ENCODE measurements at places on chromosomes 11 and 22. TPM values are rescaled to one million over a fixed set of nuclear protein-coding genes. Genes with fewer than 3 reads are reported as not detected.

THY1 gene
- not detected for total RNA-seq

KRTAP5-8 gene
- not detected for total RNA-seq

PRG3 gene
- not detected for total RNA-seq

DCHS1 gene
- 2.1 TPM for total RNA-seq

BATF2 gene
- total RNA-seq, result 1.2 TPM

TLCD5 gene
- 0.86 TPM for total RNA-seq

FOLR1 gene
- total RNA-seq, result not detected

SAA4 gene
- total RNA-seq, result not detected

SLC35C1 gene
- total RNA-seq, result 20.2 TPM

ZNF215 gene
- total RNA-seq, result 0.91 TPM

- no peaks in the 10 kb centered on the region for H3K36me3 ChIP-seq
- no peak for DNase-seq
- peaks cover 1% of the 10 kb centered on the region for H3K4me1 ChIP-seq
- H3K4me3 ChIP-seq, result no peak overlapping the region
- no peaks in the 10 kb centered on the region for H3K27me3 ChIP-seq
- no peak overlapping the region for H3K27ac ChIP-seq
Observed at GRCh38 chr11:17905477-17905876, 107.4 kb downstream of the SERGEF start.

DNA sequence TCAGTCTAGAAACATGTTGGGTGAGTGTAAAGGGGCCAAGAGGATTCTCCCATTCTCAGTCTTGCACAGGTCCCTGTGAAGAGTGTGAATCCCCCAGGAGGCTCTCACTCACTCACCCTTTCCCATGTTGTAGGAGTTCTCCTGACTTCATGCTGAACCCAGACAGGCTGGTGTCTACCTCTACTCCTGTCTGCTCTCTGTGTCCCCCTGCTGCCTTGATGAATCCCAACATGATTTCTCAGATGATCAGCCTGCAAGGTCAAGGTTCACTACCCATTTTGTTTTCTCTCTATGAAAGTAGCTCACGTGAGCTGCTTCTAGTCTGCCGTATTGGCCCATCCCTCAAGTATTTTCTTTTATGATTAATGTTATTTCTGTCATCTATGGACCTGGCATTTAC is 500.6 kb downstream of the ETS1 start:
- H3K36me3 ChIP-seq, result peaks cover 22% of the 10 kb centered on the region
- DNase-seq, result no peak
- peaks cover 4% of the 10 kb centered on the region for H3K4me1 ChIP-seq

- peaks cover 22% of the 10 kb centered on the region for H3K4me1 ChIP-seq
- peak overlapping the region; percentile 94 for H3K27ac ChIP-seq
- H3K4me3 ChIP-seq, result peak overlapping the region; percentile 89
- H3K36me3 ChIP-seq, result peaks cover 17% of the 10 kb centered on the region
- H3K27me3 ChIP-seq, result no peaks in the 10 kb centered on the region
- DNase-seq, result no peak
Observed at GRCh38 chr22:35257002-35257320, 332 bp upstream of the HMGXB4 start.

GRCh38 chr11:34292111-34292510 is 65.7 kb downstream of the ABTB2 start:
- H3K36me3 ChIP-seq, result no peaks in the 10 kb centered on the region
- peaks cover 17% of the 10 kb centered on the region for H3K27me3 ChIP-seq
- no peak overlapping the region for H3K4me3 ChIP-seq
- H3K4me1 ChIP-seq, result no peaks in the 10 kb centered on the region
- DNase-seq, result no peak

DNA sequence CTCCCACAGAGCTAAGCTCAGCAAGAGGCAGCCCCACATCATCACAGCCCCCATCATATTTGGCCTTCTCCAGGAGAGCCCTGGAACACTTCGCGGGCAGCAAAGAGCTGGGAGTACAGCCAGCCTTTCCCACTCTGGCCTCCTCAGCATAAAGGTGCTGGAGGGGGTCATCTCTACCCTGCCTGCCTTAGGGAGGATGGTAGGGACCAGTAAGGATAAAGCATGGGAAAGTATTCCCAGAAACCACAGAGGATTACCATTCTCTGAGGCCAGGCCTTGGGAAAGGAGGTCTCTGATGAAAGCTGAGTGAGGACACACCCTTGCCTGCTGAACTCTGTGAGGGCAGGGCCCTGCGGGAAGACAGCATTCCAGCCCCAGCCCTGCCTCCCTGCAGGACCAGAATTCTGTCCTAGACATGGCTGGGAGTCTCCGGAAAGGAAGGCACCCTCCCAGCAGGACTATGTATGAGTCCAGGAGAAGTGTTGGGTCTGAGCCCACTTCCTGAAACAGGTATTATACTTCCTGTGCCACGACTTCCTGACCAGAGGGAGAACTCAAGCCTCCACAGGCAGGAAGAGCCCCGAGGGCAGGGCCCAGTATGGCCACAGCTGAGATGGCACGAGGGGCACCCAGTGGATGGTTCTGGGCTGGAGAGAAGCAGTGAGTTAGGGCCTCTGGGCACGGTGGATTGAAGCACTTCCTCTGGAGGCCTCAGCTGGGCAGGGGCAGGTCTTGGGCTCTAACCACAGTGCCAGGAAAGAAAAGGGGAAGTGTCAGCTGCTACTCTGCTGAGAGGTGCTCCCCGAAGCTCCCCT is 12.9 kb upstream of the CASTOR1 start:
- H3K4me3 ChIP-seq, result peak overlapping the region; percentile 56
- H3K27me3 ChIP-seq, result no peaks in the 10 kb centered on the region
- peak overlapping the region; percentile 81 for H3K27ac ChIP-seq
- peaks cover 76% of the 10 kb centered on the region for H3K4me1 ChIP-seq
- DNase-seq, result no peak

- peaks cover 3% of the 10 kb centered on the region for H3K27me3 ChIP-seq
- DNase-seq, result no peak
- no peak overlapping the region for H3K27ac ChIP-seq
- H3K4me3 ChIP-seq, result no peak overlapping the region
- H3K4me1 ChIP-seq, result no peaks in the 10 kb centered on the region
Observed at GRCh38 chr11:78656984-78657383, 82.3 kb upstream of the NARS2 start.

DNA sequence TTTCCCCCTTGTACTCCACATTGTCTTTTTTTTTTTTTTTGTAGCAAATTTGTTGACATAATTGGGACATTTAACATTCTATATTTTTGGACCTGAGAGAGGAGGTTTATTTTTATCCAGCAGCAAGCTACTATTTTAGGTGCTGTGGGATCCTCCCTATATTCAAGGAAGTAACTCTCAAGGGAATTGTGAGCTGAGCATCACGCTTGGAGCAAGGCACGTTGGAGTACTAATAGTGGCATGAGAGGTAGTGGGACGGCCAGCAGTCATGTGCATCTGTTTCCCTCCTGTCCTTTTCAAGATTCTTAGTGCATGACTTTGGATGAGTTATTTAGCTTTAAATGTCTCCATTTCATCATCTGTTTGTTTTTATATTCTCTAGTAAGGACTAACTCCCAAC is 52.3 kb downstream of the EXT2 start:
- no peak for DNase-seq
- no peak overlapping the region for H3K27ac ChIP-seq
- no peak overlapping the region for H3K4me3 ChIP-seq

DNA sequence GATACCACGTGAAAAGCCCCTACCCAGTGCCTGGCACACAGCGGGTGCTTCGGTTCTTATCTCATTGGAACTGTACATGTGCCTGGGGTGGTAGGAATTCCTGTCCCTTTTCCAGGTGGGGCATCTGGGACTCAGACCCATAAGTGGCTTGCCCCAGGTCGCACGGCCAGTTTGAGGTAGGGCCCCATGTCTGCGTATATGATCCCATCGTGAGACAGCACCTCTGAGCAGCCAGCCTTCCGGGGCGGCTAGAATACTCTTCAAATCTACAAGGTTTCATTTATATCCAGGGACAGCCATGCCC is 33.5 kb upstream of the SMIM38 start:
- DNase-seq, result no peak
- no peaks in the 10 kb centered on the region for H3K36me3 ChIP-seq
- H3K27ac ChIP-seq, result no peak overlapping the region
- no peak overlapping the region for H3K4me3 ChIP-seq
- H3K27me3 ChIP-seq, result no peaks in the 10 kb centered on the region
- peaks cover 13% of the 10 kb centered on the region for H3K4me1 ChIP-seq

DNA sequence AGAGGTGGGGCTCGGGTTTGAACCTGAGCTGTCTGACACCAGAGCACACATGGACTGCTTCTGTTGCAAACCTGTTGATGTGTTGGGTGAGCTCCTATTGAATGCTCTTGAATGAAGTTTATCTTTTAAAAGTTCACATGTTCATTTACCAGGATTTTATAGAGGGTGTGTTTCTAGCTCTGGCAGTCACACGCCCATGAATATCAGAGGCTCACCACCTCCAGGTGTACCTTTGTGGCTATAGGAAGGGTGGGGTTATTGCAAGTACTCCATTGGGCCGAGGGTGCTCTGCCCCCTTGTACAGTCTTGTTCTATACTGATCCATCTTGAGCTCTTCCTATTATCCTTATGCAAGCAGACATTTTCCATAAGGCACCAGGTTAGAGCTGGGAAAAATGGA is 9.2 kb downstream of the ENDOD1 start:
- no peaks in the 10 kb centered on the region for H3K27me3 ChIP-seq
- H3K27ac ChIP-seq, result no peak overlapping the region
- no peak for DNase-seq
- H3K4me3 ChIP-seq, result no peak overlapping the region
- H3K36me3 ChIP-seq, result peaks cover 55% of the 10 kb centered on the region

- peak overlapping the region; percentile 89 for H3K4me3 ChIP-seq
- peak; percentile 84 for DNase-seq
- no peaks in the 10 kb centered on the region for H3K36me3 ChIP-seq
- peaks cover 16% of the 10 kb centered on the region for H3K27me3 ChIP-seq
- peak overlapping the region; percentile 94 for H3K27ac ChIP-seq
- H3K4me1 ChIP-seq, result peaks cover 10% of the 10 kb centered on the region
Observed at GRCh38 chr22:36977401-36977861, 41.8 kb downstream of the TST start.

DNA sequence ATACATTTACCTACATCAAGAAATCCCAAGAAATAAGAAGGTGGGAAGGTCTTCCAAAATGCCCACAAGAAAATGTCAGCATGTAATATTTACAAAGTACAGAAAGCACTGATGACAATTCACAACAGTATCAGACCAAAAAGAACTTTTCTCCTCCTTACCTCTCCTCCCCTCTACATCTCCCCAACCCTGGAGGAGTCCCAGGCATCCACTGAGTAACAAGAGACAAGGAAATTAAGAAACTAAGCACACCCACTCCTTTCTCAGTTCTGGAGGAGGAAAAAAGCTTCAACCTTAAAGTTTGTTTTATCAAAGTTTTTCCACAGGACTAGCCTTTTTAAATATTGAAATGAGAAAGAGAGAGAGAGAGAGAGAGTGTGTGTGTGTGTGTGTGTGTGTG is 2.0 kb upstream of the SERGEF start:
- no peaks in the 10 kb centered on the region for H3K36me3 ChIP-seq
- peak overlapping the region; percentile 22 for H3K4me3 ChIP-seq
- H3K4me1 ChIP-seq, result peaks cover 27% of the 10 kb centered on the region
- no peak for DNase-seq

- DNase-seq, result peak; percentile 81
- H3K27me3 ChIP-seq, result no peaks in the 10 kb centered on the region
- no peak overlapping the region for H3K27ac ChIP-seq
- H3K4me3 ChIP-seq, result no peak overlapping the region
Observed at GRCh38 chr22:50148991-50149721, 21.4 kb upstream of the PANX2 start.

- no peak for DNase-seq
- H3K27me3 ChIP-seq, result peaks cover 3% of the 10 kb centered on the region
- H3K36me3 ChIP-seq, result no peaks in the 10 kb centered on the region
- H3K4me3 ChIP-seq, result peak overlapping the region; percentile 85
Observed at GRCh38 chr11:12110714-12111548, 541 bp downstream of the MICAL2 start.

DNA sequence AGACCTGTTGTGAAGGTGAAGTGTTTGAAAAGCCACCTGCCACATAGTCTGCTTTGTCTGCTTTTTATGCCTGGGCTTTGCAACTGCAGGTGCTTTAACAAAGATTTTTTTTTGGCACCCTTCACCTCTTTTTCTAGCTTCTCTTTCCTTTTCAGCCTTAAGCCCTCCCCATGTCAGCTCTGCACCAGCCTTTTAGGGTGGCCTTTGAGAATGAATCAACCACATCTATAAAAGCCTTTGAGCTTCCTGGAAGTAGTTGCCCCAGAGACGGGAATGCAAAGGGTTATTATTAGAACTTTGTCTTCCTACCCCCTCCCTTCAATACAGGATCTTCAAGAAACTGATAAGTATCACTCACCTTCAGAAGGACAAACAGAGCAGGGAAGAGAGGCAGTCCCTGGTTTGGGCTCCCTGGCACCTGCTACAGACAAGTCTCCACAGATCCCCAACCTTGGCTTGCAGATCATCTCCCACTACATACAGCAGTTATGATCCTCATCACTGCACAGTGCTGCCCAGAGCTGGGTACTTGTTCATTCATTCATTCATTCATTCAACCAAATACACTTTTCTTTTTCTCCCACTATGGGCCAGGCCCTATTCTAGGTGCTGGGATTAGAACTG is 8.0 kb downstream of the PVALB start:
- peak overlapping the region; percentile 79 for H3K27ac ChIP-seq
- DNase-seq, result no peak
- peak overlapping the region; percentile 74 for H3K4me3 ChIP-seq
- no peaks in the 10 kb centered on the region for H3K36me3 ChIP-seq

DNA sequence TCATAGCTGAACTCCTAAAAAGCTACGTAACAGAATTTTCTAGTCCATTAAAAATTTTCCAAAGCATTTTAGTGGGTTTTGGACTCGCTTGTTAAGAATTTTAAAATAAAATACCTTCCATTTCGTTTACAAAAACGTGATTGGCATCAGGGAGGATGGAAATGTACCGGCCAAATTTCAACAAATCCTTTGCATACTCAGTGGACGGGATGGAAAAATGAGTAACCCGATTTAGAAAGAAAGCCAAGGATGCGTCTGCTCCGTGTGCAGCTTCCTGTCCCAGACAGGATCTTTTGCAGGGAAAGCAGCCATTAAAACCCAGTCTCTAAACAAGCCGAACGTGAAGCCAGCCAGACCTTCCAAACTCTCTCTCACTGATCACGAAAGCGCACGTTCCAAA is 15.6 kb downstream of the TMEM184B start:
- DNase-seq, result no peak
- no peak overlapping the region for H3K4me3 ChIP-seq
- H3K27ac ChIP-seq, result no peak overlapping the region
- H3K4me1 ChIP-seq, result peaks cover 2% of the 10 kb centered on the region
- H3K27me3 ChIP-seq, result no peaks in the 10 kb centered on the region
- no peaks in the 10 kb centered on the region for H3K36me3 ChIP-seq

DNA sequence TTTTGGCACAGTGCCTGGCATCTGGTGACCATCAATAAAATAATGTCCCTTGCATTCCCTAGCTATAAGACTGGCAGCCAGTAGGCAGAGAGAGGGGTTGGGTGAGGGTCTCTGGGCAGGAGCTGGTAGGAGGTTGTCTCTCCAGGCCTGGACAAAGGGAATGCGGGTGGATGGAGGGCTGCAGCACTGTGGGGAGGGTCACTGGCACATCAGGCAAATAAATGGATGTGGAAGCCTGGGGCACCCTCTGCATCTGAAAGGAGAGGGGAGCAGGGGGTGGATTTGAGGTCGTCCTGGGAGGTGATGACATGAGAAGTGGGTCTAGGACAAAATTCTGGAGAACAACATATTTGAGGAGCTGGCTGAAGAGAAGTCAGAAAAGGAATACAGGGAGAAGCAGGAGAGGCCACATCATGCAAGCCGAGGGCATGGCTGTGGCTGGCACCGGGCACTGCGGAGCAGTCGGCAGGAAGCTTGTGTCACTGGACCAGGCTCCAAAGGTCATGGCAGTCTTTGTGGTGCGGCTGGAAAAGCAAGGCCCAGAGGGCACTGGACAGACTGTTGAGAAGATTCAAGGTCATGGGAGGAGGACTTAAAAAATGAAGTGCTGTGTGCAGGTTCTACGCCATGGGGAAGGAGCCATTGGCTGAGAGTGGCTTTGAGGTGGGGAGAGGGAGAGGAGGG is 36.5 kb upstream of the THY1 start:
- H3K27me3 ChIP-seq, result peaks cover 35% of the 10 kb centered on the region
- H3K27ac ChIP-seq, result no peak overlapping the region
- no peak for DNase-seq
- no peaks in the 10 kb centered on the region for H3K4me1 ChIP-seq

All from activated naive CD8-positive, alpha-beta T cell treated with anti-CD3 and anti-CD28 coated beads, Interleukin-2, amount 10 ng/mL, durations not matched to agents 7 days and 5 days (primary cell).